ENCODE measurements at places on chromosomes 2 and 18.
A peak's percentile ranks its signal among the peaks of the same experiment; 100 is the strongest.

DNA sequence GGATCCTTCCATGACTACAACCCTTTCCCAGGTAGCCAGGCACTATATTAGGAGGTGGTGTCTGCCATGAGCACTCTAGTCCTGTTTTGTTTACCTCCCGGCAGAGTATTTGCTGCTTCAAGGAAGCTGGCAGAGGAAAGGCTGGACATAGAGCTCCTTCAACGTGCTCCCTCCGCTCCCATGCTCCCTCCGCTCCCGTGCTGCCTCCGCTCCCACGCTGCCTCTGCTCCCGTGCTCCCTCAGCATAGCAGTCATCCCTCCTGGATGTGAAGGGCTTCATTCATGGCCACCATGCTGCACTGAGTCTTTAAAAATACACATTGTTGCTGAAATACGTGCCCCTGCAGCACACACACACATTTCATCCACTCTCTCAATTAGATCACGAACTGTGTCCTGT is 181.9 kb upstream of the MYT1L start:
- DNase-seq, result no peak

- no peak for DNase-seq
These were observed 19.9 kb upstream of the SERPINB13 start for GRCh38 chr18:63567276-63567675.

- DNase-seq, result no peak
These were observed 18.6 kb upstream of the COL6A3 start for GRCh38 chr2:237432484-237433092.

- no peak for DNase-seq
These were observed 553.3 kb downstream of the CMPK2 start for GRCh38 chr2:6312367-6312766.

DNA sequence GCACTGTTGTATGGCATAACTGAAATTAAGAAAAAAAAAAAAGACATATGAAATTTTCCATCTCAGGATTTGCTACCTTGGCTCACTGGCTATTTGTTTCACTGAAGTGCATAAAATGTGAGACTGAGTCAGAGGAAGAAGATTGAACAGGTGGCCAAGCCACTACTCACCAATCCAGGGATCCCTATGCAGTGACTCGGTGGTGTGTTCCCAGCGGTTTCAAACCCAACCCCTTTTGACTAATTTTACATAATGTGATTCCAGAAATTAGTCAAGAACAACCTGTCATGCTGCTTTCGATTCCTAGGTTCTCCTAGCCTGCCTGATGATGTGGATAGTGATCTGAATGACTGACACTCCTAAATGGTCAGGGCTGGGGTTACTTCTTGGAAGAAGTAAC is 77.3 kb downstream of the KLHL14 start:
- DNase-seq, result no peak

DNA sequence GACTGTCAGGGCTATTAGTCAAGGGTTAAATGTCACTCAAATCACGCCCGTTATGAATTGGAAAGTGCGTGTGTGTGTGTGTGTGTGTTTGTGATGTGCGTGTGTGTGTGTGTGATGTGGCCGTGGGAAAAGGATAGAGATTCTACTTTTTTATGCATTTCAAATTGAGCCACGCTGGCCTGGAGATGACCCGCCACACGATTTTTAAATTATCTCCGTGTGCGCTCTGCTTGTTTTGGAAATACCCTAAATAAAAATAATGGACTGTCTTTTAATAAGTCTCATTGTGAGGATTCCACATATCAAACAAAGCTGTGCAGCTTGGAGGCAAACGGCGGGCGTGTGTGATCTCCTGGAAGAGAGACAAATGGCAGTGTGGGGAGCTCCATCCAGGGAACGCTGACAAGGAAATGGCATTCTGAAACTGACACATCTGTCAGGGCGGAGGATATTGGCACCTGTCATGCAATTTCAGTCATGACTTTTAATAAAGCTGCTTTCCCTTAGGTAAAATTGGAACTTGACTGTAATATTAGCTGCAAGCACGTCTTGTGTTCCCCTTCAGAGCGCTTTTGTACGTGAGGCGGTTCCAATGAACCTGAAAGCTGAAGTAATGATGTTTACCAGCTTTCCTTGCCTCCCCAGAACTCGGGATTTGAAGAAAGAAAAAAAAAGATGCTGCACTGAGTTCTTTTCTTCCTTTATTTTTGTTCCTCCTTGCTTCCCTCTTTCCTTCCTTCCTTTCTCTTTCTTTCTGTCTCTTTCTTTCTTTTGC is 381.8 kb upstream of the SMIM21 start:
- DNase-seq, result no peak

DNA sequence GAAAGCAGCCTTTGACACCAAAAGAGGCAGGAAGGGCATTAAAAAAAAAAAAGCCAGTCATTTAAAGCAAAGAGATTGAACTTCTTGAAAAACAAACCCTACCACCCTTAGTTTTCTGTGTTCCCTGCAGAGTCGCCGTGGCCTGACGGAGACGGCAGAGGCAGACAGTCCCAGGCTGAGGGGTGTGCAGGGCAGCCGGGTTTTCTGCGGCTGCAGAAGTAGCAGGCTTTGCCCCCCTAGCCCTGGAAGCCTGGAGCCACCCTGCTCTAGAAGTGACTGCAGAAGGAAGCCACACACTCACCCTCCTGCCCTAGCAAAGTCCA is 2.8 kb downstream of the INPP5D start:
- DNase-seq, result no peak

- no peak for DNase-seq
These were observed 53.7 kb downstream of the FAM210A start for GRCh38 chr18:13672657-13673056.

DNA sequence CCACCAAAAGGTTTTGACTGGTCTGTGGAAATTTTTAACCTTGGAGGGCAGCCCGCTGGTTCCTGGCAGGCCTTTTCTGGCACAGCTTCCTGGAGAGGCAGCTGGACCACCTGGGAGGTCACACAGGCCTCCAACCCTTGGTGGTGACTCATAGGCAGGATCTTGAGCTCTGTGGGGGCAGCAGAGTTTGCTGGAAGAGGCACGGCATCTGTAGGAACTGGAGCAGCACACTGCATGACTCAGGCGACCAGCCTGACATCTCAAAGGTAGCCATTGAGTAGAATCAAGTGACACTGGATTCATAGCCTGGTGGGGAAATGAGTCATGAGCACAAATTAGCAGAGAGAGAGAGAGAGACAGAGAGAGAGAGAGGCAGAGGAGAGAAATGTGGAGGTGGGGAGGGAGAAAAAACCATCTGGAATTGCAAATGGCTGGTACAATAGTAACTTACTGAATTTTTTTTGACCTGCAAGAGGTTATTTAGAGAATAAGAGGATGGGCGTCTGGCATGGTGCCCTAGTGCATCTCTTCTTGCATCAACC is 57.4 kb downstream of the TRPM8 start:
- DNase-seq, result peak; percentile 94
